ENCODE measurements at places on chromosomes 1 and 21. TPM values are rescaled to one million over a fixed set of nuclear protein-coding genes. Genes with fewer than 3 reads are reported as not detected.

GRCh38 chr1:163055531-163055930 lies 13.6 kb upstream of the RGS4 start:
- no peak for DNase-seq

DNA sequence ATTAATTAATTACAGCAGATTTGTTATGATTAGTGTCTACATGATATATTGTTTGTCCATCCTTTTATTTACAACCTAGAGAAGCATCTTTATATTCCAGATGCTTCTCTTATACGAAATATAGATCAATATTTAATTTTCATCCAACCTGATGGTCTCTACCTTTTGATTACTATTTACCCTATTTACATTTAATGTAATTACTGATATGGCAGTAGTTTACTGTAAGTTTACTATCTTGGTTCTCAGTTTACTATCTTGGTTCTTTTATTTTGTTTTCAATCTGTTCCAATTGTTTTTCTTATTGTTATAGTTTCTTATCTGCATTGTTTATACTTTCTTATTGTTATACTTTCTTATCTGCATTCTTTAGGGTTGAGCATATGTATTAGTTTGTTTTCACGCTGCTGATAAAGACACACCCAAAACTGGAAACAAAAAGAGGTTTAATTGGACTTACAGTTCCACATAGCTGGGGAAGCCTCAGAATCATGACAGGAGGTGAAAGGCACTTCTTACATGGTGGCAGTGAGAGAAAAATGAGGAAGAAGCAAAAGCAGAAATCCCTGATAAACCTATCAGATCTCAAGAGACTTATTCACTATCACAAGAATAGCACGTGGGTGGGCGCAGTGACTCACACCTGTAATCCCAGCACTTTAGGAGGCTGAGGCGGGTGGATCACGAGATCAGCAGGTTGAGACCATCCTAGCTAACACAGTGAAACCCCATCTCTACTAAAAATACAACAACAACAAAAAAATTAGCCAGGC lies 28.9 kb downstream of the FAF1 start:
- peak; percentile 39 for DNase-seq

DNA sequence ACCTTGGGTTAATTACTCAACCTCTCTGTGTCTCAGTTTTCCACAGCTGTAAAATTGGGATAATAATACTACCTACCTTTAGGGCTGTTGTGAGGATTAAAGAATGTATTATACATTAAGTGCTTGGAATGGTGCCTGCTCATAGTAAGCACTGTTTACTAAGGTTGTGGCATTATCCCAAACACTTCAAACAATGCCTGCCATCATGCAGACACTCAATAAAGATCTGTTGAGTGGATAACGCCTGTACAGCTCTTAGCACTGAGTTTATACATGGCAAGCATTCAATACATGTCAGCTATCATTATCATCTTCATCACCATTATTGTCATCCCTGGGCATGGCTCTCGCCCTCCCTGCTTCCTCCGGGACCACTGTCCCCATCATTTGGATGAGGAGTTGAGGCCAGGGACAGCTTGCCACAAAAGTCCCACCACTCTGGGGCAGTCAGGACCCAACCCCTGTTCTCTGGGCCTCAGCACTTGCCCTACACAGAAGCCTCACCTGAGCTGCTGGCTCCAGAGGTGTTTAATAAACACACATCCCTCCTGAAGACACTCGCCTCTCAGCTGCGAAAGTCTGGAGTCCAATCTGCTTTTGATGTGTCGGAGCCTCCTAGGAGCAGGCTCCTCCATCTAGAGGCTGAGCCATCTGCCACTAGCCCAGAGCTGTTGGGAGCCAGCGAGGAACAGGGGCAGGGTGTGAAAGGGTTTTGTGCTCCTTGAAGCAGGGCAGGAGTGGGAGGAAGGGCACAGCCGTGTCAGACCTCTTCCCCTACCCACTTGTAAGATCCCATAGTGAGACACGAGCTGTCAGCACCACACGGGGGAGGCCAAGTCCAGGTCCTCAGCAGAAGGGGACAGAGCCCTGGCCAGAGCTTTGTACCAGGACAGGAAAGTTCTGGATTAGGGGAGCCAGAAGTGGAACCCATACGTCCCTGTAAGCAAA lies 80.9 kb upstream of the ZC3H12A start:
- no peak for DNase-seq

The C1orf226 gene
- total RNA-seq: 2.9 TPM

The GOLPH3L gene
- 10.0 TPM for total RNA-seq

The RXFP4 gene
- total RNA-seq: not detected
